IMR-90 (cell line): ENCODE measurements at places on chromosomes 3 and 15. TPM values are rescaled to one million over a fixed set of nuclear protein-coding genes. Genes with fewer than 3 reads are reported as not detected.

GRCh38 chr15:88014454-88015160, 241.9 kb downstream of the NTRK3 start:
- DNase-seq = no peak

GRCh38 chr15:71316911-71317310, 201.6 kb downstream of the THSD4 start:
- peak; percentile 73 for DNase-seq

- DNase-seq = no peak
Observed at GRCh38 chr3:94912656-94913055, 849.8 kb downstream of the NSUN3 start.

- no peak for DNase-seq
Observed at GRCh38 chr3:183081459-183082183, 17.7 kb downstream of the MCCC1 start.

DNA sequence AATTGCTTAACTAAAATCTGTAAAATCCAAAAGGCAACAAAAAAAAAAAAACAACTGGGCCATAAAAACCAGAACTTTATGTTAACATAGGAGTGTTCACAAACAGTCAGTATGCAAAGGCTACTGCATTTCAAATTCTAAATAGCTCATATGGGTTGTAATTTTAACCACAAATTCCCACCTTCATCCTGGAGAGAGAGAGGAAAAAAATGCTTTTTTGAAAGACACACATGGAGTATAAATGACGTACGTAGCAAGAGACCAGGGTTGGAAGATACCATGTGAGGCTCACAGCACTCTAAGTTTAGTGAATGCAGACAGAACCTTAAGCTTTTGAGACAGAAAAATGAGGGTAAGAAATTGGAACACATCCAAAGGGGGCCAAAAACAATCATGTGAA, 115.9 kb downstream of the FMN1 start:
- no peak for DNase-seq

DNA sequence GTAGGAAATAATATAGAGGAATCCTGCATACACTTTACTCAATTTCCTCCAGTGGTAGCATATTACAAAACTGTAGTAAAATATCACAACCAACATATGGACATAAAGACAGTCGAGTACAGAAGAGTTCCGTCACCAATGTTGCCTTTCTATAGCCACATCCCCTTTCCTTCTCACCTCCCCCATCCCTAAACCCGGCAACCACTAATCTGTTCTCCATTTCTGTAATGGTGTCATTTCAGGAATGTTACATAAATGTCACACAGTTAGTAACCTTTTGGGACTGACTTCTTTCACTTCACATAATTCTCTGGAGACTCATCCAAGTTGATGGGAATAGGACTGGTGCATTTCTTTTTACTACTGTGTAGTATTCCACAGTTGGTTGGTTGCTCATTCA, 41.4 kb upstream of the ATG7 start:
- no peak for DNase-seq

GRCh38 chr15:81029414-81030300, 28.9 kb downstream of the TLNRD1 start:
- peak; percentile 31 for DNase-seq

DNA sequence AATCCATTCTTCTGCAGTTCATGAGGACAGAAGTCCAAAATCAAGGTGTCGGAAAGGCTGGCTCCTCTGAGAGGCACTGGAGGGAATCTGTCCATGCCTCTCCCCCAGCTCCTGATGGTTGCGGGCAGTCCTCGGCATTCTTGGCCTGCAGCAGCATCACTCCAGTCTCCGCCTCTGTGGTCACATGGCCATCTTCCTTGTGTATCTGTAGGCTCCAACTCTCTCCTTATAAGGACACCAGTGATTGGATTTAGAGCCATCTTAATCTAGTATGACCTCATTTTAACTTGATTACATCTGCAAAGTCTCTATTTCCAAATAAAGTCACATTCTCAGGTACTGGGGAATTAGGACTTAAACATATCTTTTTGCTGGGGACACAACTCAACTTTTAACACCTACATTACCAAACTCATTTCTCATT, 56.0 kb upstream of the FLNB start:
- DNase-seq = peak; percentile 96

GRCh38 chr3:132228923-132229322, 88.3 kb upstream of the ACP3 start:
- DNase-seq = peak; percentile 10

GRCh38 chr3:11850003-11850402, 3.3 kb upstream of the TAMM41 start:
- no peak for DNase-seq

- DNase-seq = no peak
Observed at GRCh38 chr3:186996356-186996755, 66.0 kb downstream of the ST6GAL1 start.

DNA sequence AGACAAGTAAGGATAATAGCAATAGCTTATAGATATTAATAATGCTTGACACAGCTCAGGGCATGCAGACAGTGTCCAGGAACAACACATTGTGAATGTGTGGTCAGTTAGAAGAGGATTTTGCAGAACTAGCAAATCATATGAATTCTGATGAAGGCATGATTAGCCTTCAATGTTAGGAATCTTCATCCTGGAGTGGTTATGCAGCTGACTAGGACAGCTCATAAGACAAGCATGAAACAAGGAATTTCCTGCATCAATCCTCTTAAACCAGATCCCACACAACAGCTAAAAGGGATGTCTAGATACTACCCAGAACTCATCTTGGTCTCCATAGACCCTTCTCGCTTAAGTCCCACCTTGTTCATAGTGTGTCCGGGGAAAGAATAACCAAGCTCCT, 499.0 kb upstream of the ATP11B start:
- no peak for DNase-seq

KY gene
- total RNA-seq = under 0.01 TPM in 2 replicates

JMJD7 gene
- total RNA-seq = 3.6 and 5.0 TPM in 2 replicates

SEMA3B gene
- 3.9 and 4.3 TPM in 2 replicates for total RNA-seq

SPINT1 gene
- total RNA-seq = 0.56 and 0.90 TPM in 2 replicates

STOML1 gene
- total RNA-seq = 11.8 and 12.5 TPM in 2 replicates

CTXN2 gene
- not detected in 2 replicates for total RNA-seq

CIB2 gene
- total RNA-seq = 2.2 and 2.5 TPM in 2 replicates

PPP1R14D gene
- total RNA-seq = not detected in 2 replicates
